Activated CD8-positive, alpha-beta memory T cell treated with anti-CD3 and anti-CD28 coated beads, Interleukin-2, amount 10 ng/mL, durations not matched to agents 7 days and 5 days (primary cell): ENCODE measurements at places on chromosomes 4 and X. TPM values are rescaled to one million over a fixed set of nuclear protein-coding genes. Genes with fewer than 3 reads are reported as not detected.

The BEND4 gene
- total RNA-seq: 5.9 TPM

The USP17L10 gene
- total RNA-seq: not detected

The ARMCX1 gene
- total RNA-seq: 0.20 TPM

The POU4F2 gene
- not detected for total RNA-seq

The OCIAD2 gene
- 54.6 TPM for total RNA-seq

The CCNG2 gene
- total RNA-seq: 21.6 TPM

The CD38 gene
- 179 TPM for total RNA-seq

The NPNT gene
- total RNA-seq: not detected

The NCAPG gene
- total RNA-seq: 102 TPM

DNA sequence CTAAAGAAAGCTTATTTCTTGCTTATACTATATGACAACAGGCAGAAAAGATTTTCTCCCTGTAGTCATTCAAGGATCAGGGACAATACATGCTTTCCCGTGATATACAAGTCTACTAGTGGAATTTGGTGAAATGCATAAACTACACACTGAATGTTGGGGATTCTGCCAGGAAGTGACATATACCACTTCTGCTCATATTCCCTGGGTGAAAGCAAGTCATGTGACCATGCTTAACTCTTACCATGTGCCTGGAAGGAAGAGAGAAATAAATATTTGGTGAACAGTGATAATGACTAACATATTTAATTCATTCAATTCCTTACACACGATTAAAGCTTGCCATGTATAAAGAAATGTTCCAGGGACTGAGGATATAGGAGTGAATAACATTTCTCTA is 534.6 kb downstream of the PPARGC1A start:
- H3K36me3 ChIP-seq: no peaks in the 10 kb centered on the region
- DNase-seq: no peak
- no peak overlapping the region for H3K27ac ChIP-seq
- no peaks in the 10 kb centered on the region for H3K4me1 ChIP-seq

- no peak overlapping the region for H3K4me3 ChIP-seq
- H3K36me3 ChIP-seq: no peaks in the 10 kb centered on the region
- H3K27ac ChIP-seq: no peak overlapping the region
- H3K27me3 ChIP-seq: no peaks in the 10 kb centered on the region
- DNase-seq: no peak
These were observed 159.9 kb downstream of the TRIML1 start for GRCh38 chr4:188299161-188299560.

GRCh38 chr4:122764821-122765215 is 32.3 kb downstream of the BBS12 start:
- peak overlapping the region; percentile 6 for H3K4me3 ChIP-seq
- H3K27ac ChIP-seq: no peak overlapping the region
- peaks cover 33% of the 10 kb centered on the region for H3K4me1 ChIP-seq
- H3K27me3 ChIP-seq: peaks cover 2% of the 10 kb centered on the region
- DNase-seq: no peak
- H3K36me3 ChIP-seq: peaks cover 2% of the 10 kb centered on the region

DNA sequence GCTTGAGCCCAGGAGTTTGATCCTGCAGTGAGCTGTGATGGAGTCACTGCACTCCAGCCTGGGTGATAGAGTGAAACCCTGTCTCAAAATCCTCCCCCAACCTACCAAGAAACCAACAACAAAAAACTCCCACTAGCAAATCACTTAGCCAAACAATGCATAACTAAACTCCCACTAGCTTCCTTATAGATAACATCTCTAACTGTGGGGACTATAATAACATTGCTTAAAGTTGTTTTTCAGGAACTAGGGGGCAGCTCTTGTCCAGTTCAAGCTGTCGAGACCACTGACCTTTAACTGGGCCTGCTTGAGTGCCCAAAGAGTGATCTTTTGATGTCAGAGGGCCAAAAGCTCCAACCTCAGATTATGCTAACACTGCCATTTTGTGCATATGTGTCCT is 81.7 kb downstream of the FREM3 start:
- no peak for DNase-seq
- H3K4me1 ChIP-seq: peaks cover 17% of the 10 kb centered on the region
- no peak overlapping the region for H3K4me3 ChIP-seq

DNA sequence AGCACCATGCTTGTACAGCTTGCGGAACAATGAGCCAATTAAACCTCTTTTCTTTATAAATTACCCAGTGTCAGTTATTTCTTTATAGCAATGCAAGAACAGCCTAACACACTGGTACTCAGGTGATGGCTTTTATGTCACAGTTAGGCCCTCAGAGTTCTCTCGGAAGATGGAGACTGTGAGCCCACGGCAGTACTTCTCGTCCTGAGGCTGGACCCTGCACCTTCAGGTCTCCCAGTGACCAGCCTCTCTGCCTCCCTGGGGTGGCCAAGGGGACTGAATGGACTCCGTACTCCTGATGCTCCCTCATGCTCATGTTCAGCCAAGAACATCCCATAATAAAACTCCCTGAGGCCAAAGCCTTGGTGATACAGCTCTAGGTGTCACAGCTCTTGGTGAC is 25.0 kb upstream of the PDLIM3 start:
- H3K36me3 ChIP-seq: no peaks in the 10 kb centered on the region
- H3K27ac ChIP-seq: no peak overlapping the region
- no peaks in the 10 kb centered on the region for H3K4me1 ChIP-seq
- no peak overlapping the region for H3K4me3 ChIP-seq
- peaks cover 34% of the 10 kb centered on the region for H3K27me3 ChIP-seq

DNA sequence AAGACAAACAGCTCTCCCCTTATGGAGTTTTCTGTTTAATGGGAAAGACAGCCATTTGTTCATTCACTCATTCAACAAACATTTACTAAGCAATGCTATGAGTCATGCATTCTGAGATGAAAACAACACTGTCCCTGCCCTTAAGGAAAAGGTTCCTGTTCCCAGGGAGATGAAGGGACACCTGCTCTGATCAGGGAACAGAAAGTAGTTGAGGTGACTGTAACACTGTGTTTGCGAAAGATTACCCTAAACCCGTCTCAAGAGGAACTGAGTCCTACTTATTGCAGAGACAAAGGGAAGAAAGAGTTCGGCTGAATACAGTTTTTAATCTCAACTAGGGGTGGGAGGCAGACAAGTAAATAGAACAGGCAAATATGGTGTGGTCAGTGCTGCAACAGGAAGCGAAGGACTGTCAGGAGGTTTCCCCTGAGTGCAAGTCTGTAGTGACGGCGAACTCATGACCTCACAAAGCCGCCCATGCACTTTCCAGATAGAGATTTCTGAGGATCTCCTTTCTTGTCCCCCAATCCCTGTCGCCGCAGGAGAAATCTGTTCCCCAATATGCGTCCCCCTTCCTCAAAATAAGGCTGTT is 712 bp downstream of the STX18 start:
- peak overlapping the region; percentile 90 for H3K4me3 ChIP-seq
- peaks cover 55% of the 10 kb centered on the region for H3K4me1 ChIP-seq
- peak; percentile 66 for DNase-seq
- H3K36me3 ChIP-seq: peaks cover 7% of the 10 kb centered on the region
- H3K27me3 ChIP-seq: no peaks in the 10 kb centered on the region
- peak overlapping the region; percentile 96 for H3K27ac ChIP-seq

GRCh38 chr4:113502906-113503305 is 258.6 kb downstream of the CAMK2D start:
- H3K27me3 ChIP-seq: no peaks in the 10 kb centered on the region
- no peak overlapping the region for H3K4me3 ChIP-seq
- H3K27ac ChIP-seq: no peak overlapping the region
- no peaks in the 10 kb centered on the region for H3K4me1 ChIP-seq

GRCh38 chr4:138311771-138312535 is 69.8 kb upstream of the SLC7A11 start:
- H3K4me3 ChIP-seq: no peak overlapping the region
- H3K4me1 ChIP-seq: no peaks in the 10 kb centered on the region
- DNase-seq: no peak
- no peaks in the 10 kb centered on the region for H3K36me3 ChIP-seq

- no peak overlapping the region for H3K27ac ChIP-seq
- DNase-seq: no peak
- H3K27me3 ChIP-seq: peaks cover 37% of the 10 kb centered on the region
- peaks cover 4% of the 10 kb centered on the region for H3K36me3 ChIP-seq
These were observed 4.4 kb downstream of the ADGRL3 start for GRCh38 chr4:61204353-61205060.

GRCh38 chr4:112279882-112280315 is 5.8 kb downstream of the TIFA start:
- H3K4me3 ChIP-seq: peak overlapping the region; percentile 47
- DNase-seq: no peak
- H3K27ac ChIP-seq: no peak overlapping the region
- no peaks in the 10 kb centered on the region for H3K27me3 ChIP-seq
- H3K36me3 ChIP-seq: peaks cover 60% of the 10 kb centered on the region

DNA sequence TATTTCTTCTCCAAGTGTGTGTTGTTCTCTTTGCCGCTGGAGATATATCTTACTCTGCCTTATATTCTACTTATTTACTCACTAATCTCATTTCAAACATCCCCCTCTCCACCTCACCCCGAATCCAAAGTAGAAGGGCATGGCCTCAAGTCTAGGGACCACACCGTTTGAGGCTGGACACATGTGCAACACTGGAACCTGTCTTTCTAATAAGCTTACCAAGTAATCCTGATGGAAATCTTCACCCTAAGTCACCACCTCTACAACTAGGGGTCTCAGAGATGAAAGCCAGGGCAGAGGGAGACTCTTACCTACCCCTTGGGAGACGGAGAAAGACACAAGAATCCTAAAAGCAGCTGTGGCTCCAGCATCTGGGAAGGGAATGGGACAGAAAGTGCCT is 6.0 kb downstream of the PROM1 start:
- H3K4me1 ChIP-seq: peaks cover 6% of the 10 kb centered on the region
- H3K4me3 ChIP-seq: no peak overlapping the region
- H3K36me3 ChIP-seq: no peaks in the 10 kb centered on the region

- no peak overlapping the region for H3K27ac ChIP-seq
- no peaks in the 10 kb centered on the region for H3K36me3 ChIP-seq
These were observed 164.7 kb downstream of the DCLK2 start for GRCh38 chr4:150242820-150243458.
